ENCODE measurements at places on chromosomes 1 and 21. TPM values are rescaled to one million over a fixed set of nuclear protein-coding genes. Genes with fewer than 3 reads are reported as not detected.

- H3K4me1 ChIP-seq: no peaks in the 10 kb centered on the region
- H3K36me3 ChIP-seq: no peaks in the 10 kb centered on the region
- no peaks in the 10 kb centered on the region for H3K27me3 ChIP-seq
- H3K27ac ChIP-seq: no peak overlapping the region
- DNase-seq: no peak
These were observed 31.3 kb downstream of the STUM start for GRCh38 chr1:226579781-226580323.

GRCh38 chr1:65009724-65010420 is 43.5 kb upstream of the JAK1 start:
- no peaks in the 10 kb centered on the region for H3K36me3 ChIP-seq
- no peak for DNase-seq
- H3K4me3 ChIP-seq: no peak overlapping the region
- no peaks in the 10 kb centered on the region for H3K4me1 ChIP-seq

DNA sequence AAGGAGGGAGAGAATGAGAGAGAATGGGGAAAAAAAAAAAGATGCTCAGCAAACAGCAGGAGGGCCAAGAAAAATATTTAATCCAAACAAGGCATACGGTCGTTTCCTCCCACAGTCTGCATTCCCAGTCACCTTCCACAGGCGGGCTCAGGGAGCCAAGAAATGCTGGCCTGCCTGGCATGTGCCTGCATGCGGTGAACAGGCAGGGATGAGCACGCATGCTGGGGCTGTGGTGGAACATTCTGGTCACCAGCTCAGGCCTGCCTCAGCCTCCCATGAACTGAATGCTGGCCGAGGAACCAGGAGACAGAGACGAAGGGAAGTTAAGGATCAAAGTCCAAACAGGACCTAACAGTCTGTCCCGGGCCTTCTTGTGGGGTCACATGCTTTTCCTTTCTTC is 335.3 kb downstream of the ASTN1 start:
- H3K27ac ChIP-seq: no peak overlapping the region
- no peak overlapping the region for H3K4me3 ChIP-seq
- DNase-seq: no peak
- H3K4me1 ChIP-seq: no peaks in the 10 kb centered on the region
- no peaks in the 10 kb centered on the region for H3K36me3 ChIP-seq
- no peaks in the 10 kb centered on the region for H3K27me3 ChIP-seq

DNA sequence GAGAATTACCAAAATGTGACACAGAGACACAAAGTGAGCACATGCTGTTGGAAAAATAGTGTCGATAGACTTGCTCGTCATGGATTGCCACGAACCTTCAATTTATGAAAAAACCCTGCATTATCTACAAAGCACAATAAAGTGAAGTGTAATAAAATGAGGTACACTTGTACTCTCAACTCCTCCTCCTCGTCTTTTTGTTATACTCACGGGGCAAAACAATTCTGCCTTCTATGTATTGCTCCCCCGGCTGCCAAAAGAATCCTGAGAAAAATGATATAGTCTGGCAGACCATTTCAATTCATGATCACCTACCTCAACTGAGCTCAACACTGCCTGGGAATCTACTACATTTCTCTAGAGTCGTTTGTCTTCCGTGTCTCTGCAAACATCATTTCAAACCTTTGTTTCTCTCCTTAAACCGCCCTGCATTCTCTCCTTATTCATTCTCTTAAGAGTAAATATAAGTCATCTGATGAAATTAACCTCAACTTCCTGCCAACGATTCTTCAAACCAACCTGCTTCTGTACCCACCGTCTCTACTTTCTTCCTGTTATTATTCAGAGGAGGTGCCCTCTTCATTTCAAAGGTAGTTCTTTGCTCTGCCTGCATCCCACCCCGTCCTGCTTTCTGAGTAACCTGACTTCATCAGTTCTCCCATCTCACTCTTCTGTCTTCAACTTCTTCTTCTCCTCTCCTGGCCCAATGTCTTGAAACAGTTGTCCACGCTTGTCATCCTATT is 12.9 kb upstream of the IL19 start:
- no peaks in the 10 kb centered on the region for H3K27me3 ChIP-seq
- no peaks in the 10 kb centered on the region for H3K4me1 ChIP-seq
- H3K36me3 ChIP-seq: no peaks in the 10 kb centered on the region
- no peak for DNase-seq
- no peak overlapping the region for H3K4me3 ChIP-seq
- no peak overlapping the region for H3K27ac ChIP-seq

DNA sequence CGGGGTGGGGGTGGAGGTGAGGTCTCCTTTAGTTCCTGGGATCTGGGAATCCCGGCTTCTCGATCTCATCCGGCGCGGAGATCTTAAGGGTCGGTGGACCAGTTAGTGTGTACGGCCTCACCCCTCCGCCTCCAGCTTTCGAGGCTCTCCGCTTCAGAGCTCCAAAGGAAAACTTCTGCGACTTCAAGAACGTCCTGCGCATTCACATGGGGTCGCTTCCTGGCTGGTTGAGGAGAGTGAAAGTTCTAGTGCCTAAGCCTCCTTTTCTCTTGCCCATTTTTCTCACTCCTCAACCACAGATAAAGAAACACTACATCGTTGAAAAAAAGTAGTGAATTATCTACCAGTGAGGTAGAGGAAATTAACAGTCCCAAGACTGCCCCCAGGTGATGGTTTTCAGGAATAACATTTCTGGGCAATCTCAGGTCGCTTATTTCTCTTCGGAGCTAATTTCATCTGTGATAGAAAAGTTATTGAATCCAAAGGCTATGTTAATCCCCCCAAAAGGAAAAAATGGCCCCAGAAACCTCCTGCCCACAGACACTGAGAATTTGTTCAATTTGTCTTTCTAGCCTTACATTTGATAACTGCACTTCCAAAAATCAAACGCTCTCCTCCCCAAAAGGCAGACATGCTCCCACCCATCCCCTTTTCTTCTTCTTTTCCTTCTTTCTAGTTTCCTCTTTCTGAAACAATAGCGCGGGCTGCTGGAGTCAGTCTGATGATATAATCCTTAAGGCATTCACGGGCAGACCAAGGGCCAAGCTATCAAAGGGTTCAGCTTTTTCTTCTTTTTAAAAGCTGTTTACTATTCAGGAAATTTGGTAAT is 20.6 kb upstream of the TBX15 start:
- H3K27me3 ChIP-seq: peaks cover 63% of the 10 kb centered on the region
- no peaks in the 10 kb centered on the region for H3K36me3 ChIP-seq
- H3K4me3 ChIP-seq: peak overlapping the region; percentile 35
- peaks cover 3% of the 10 kb centered on the region for H3K4me1 ChIP-seq

DNA sequence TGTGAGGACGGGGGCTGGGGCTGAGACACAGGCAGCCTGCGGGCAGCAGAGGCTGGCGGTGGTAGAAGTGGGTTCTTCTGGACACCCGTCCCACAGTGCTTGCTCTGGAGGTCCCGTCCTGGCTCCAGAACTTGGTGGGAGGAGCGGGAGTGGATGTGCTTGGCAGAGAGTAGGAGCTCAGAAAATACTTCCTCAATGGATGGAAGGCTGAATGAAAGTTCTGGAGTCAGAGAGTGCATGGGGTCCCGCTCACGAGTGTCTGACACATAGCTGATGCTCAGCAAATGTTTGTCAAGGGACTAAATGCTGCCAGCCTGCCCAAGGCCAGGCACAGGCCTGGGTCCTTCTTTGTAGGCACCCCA is 13.4 kb upstream of the NES start:
- peaks cover 27% of the 10 kb centered on the region for H3K27me3 ChIP-seq
- no peak overlapping the region for H3K27ac ChIP-seq
- H3K4me3 ChIP-seq: no peak overlapping the region
- H3K36me3 ChIP-seq: no peaks in the 10 kb centered on the region
- peak; percentile 46 for DNase-seq
- H3K4me1 ChIP-seq: no peaks in the 10 kb centered on the region

DNA sequence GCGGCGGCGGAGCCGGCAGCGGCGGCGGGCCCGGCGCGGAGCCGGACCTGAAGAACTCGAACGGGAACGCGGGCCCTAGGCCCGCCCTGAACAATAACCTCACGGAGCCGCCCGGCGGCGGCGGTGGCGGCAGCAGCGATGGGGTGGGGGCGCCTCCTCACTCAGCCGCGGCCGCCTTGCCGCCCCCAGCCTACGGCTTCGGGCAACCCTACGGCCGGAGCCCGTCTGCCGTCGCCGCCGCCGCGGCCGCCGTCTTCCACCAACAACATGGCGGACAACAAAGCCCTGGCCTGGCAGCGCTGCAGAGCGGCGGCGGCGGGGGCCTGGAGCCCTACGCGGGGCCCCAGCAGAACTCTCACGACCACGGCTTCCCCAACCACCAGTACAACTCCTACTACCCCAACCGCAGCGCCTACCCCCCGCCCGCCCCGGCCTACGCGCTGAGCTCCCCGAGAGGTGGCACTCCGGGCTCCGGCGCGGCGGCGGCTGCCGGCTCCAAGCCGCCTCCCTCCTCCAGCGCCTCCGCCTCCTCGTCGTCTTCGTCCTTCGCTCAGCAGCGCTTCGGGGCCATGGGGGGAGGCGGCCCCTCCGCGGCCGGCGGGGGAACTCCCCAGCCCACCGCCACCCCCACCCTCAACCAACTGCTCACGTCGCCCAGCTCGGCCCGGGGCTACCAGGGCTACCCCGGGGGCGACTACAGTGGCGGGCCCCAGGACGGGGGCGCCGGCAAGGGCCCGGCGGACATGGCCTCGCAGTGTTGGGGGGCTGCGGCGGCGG is 1.0 kb downstream of the ARID1A start:
- H3K27ac ChIP-seq: peak overlapping the region; percentile 94
- H3K4me3 ChIP-seq: peak overlapping the region; percentile 89
- DNase-seq: peak; percentile 50
- peaks cover 60% of the 10 kb centered on the region for H3K4me1 ChIP-seq
- H3K27me3 ChIP-seq: no peaks in the 10 kb centered on the region
- no peaks in the 10 kb centered on the region for H3K36me3 ChIP-seq

DNA sequence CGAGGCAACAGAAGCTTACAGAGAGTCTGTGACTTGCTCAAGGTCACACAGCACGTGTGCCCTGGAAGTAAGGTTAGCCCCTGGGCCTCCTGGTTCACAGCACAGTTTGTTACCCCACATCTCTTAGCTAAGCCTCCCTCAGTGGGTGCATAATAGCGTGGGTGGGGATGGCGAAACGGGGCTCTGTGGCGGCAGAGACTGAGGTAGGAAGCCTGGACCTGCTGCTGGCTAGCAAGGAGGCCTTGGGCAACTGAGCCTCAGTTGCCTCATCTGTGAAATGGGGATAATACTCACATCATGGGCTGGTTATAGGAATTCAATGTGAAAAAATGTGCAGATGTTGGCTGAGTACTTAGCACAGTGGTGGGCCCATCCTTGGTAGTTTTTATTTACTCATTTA is 596 bp downstream of the PADI4 start:
- no peaks in the 10 kb centered on the region for H3K27me3 ChIP-seq
- no peak overlapping the region for H3K27ac ChIP-seq
- H3K36me3 ChIP-seq: no peaks in the 10 kb centered on the region
- no peak for DNase-seq

DNA sequence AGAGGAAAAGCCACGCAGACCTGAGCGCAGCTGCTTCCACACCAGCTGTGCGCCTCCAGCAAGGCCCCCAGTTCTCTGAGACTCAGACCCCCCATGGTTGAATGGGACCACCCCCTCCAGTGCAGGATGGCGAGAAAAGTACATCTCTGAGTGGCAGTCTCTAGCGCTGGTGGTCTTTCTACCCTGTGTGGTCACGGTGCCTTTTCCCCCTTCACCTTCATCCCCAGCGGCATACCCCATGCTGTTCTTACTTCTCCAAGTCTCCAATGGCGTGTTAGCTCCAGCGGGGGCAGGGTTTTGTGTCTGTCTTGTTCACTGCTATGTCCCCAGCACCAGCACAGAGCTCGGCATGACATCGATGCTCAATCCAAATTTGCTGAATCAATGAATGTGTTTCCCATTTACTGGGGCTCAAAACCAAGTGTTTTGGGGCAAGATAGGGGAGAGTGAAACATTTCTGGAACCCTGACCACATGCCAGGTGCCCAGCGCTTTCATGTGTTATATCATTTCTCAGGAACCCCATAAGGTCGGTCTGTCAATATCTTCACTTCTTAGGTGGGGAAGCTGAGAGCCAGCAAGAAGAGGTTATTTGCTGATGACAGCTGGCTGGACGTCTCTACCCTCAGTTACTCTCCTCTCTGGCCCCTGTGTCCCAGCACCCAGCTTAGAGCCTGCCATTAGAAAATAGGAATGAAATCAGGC is 959 bp upstream of the SDC3 start:
- peak overlapping the region; percentile 59 for H3K4me3 ChIP-seq
- no peak for DNase-seq
- H3K27me3 ChIP-seq: no peaks in the 10 kb centered on the region
- H3K4me1 ChIP-seq: peaks cover 14% of the 10 kb centered on the region
- H3K36me3 ChIP-seq: no peaks in the 10 kb centered on the region
- H3K27ac ChIP-seq: no peak overlapping the region

DNA sequence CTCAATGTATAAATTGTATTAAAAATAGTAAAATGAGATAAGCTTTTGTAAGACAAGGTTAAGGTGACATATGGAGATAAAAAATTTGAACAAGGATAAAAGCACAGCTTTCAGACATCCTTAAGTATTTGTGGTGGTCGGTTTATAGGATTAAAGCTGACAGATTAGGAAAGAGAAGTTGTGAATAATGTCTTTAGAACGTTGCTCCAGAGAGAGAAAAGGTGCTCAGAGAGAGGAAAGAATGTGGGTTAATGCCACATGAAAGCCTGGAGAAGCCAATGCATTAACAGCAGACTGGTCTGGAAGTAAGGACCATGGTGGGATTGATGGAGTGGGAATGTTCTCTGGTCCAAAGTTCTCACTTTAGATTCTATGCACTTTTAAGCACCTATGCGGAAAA is 44.8 kb downstream of the ATP6V1G3 start:
- no peak overlapping the region for H3K4me3 ChIP-seq
- H3K4me1 ChIP-seq: no peaks in the 10 kb centered on the region
- H3K27me3 ChIP-seq: no peaks in the 10 kb centered on the region
- no peaks in the 10 kb centered on the region for H3K36me3 ChIP-seq
- H3K27ac ChIP-seq: no peak overlapping the region

GRCh38 chr1:71269179-71269578 is 188.3 kb upstream of the ZRANB2 start:
- H3K4me3 ChIP-seq: no peak overlapping the region
- no peaks in the 10 kb centered on the region for H3K4me1 ChIP-seq
- no peak for DNase-seq
- no peaks in the 10 kb centered on the region for H3K27me3 ChIP-seq

- no peak for DNase-seq
- H3K36me3 ChIP-seq: peaks cover 37% of the 10 kb centered on the region
- H3K27ac ChIP-seq: no peak overlapping the region
- peaks cover 19% of the 10 kb centered on the region for H3K4me1 ChIP-seq
- H3K4me3 ChIP-seq: no peak overlapping the region
These were observed 41.9 kb downstream of the SMG7 start for GRCh38 chr1:183514235-183514634.

DPH5 gene
- 36.2 TPM for total RNA-seq

DNA sequence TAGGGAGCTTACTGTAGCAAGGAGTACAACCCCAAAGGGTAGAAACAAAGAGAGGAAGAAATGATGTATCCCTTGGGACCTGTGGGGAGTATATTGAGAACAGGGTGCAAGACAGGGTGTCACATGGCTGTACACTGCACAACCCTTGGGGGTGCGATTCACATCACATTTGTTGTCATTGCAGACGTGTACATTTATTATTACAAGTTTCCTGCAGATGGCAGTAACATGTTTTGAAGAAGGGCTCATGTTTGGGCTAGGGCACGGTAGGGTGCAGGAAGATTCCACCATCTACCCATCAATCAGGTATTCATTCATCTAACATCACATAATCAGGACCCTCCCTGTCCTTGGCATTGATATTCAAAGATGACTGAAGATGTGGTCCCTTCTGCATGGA is 62.5 kb downstream of the NDUFS5 start:
- peaks cover 45% of the 10 kb centered on the region for H3K4me1 ChIP-seq
- H3K36me3 ChIP-seq: no peaks in the 10 kb centered on the region
- DNase-seq: no peak
- no peak overlapping the region for H3K4me3 ChIP-seq

TINAGL1 gene
- 179 TPM for total RNA-seq

Data from heart left ventricle (tissue), 16 donors.